ENCODE measurements at places on chromosomes 5 and 9. TPM values are rescaled to one million over a fixed set of nuclear protein-coding genes. Genes with fewer than 3 reads are reported as not detected.

GRCh38 chr9:35114840-35115628 lies 628 bp downstream of the ATOSB start:
- H3K4me3 ChIP-seq = peak overlapping the region; percentile 53
- peak overlapping the region; percentile 92 for H3K27ac ChIP-seq
- no peaks in the 10 kb centered on the region for H3K36me3 ChIP-seq

- H3K4me3 ChIP-seq = no peak overlapping the region
- H3K27me3 ChIP-seq = peaks cover 11% of the 10 kb centered on the region
- no peak overlapping the region for H3K27ac ChIP-seq
- peaks cover 6% of the 10 kb centered on the region for H3K4me1 ChIP-seq
- DNase-seq = no peak
- no peaks in the 10 kb centered on the region for H3K36me3 ChIP-seq
These were observed 131.1 kb downstream of the OLFM1 start for GRCh38 chr9:135218331-135219225.

GRCh38 chr5:179120421-179120861 lies 60.3 kb downstream of the ZNF354C start:
- H3K4me1 ChIP-seq = no peaks in the 10 kb centered on the region
- peak; percentile 16 for DNase-seq
- H3K27ac ChIP-seq = no peak overlapping the region

FOXD1 gene
- not detected for total RNA-seq

DNA sequence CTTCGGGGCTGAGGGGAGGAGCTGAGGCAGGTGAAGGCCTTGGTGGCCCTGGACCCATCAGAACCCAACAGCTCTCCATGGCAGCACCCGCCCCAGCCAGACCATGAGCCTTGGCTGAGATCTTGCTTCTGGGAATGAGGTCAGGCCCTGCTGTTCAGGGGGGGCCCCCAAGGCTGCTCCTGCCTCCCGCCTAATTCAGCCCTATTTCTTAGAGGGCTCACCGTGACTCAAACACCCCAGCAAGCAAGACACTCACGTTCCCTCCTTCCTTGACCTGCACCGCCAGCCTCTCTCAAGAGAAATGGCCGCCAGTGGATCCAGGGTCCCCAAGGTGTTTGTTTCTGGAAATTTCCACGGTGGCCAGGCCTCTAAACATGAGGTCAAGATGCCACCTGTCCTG lies 61.4 kb upstream of the PPP1R26 start:
- peaks cover 52% of the 10 kb centered on the region for H3K27me3 ChIP-seq
- no peak for DNase-seq
- no peak overlapping the region for H3K4me3 ChIP-seq
